ENCODE measurements at places on chromosomes 5 and 9.
A peak's percentile ranks its signal among the peaks of the same experiment; 100 is the strongest.

GRCh38 chr9:132144708-132145365, 17.0 kb upstream of the NTNG2 start:
- DNase-seq: peak; percentile 5

DNA sequence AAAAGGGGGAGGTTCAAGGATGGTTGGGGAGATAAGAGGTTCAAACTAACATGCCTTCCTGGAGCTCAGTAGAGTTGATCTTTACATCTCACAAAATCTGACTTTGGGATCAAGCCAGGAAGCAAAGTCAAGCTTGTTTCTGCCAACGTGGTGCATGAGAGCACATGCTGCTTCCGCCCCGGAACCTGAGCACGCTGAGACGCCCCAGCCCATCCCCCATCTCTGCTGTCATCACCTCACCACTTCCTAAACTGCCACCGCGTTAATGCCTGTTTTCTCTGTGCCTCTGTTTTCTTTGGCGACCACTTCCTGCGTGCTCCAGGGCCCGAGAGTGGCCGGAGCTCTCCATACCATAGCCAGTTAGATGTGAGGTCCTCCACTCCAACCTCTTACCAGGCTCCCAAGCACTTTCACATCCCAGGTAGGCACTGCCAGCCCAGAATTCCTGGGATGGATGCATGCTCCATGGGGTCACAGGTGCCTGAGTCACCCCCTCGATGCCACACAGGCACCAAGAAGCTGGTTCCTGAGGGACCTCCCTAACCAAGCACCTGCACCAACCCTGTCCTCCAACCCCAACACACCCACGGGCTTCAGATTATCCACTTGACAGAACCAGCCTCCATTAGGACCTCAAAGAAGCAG, 31.2 kb upstream of the AFAP1L1 start:
- peak; percentile 34 for DNase-seq

DNA sequence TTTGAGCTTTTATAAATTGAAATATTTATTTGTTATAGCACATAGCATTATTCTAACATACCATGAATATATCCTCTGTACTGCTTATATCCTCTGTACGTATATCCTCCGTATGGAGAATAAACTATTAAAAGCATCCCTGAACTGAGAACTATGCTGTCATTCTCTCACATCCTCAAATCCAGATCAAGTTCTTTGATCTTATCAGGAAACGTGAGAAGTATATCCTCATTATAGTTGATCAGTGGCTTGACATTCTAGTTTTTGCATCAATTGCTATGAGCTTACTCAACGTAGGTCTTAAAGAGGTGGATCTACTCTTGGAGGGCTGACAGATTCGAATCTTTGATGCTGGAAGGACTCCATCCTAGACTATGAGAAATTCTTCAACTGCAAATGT, 37.4 kb downstream of the IL7R start:
- no peak for DNase-seq

DNA sequence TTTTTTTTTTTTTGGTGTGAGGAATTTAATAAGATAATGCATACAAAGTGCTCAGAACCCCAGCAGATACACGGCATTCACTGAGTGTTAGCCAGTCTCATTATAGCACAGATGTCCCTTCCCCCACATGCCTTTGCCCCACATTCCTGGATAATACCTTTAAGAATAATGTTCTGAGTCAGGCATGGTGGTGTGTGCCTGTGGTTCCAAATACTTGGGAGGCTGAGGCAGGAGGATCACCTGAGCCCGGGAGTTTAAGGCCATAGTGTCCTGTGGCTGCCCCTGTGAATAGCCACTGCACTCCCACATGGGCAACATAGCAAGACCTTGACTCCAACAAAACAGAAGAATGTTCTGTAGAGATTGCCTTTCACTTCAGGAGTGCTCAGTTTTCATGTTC, 24.2 kb upstream of the ANKRD18A start:
- no peak for DNase-seq

DNA sequence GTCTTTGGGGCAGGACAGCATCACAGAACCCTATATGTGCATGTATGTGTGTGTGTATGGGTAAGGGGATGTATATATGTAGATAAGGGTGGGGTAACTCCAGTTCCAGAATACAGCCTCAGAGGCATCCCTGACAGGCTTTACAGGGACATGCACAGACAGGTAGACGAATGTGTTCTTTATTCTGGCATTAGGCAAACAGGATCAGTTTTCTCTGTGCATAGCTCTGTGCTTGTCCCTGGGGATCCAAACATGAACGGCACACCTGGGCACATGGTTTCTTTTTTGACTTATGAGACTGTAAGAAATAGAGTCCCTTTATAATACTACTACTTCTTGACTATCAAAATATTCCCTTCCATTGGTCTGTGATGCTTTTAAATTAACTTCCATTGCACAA, 120.6 kb downstream of the TRIO start:
- DNase-seq: no peak

DNA sequence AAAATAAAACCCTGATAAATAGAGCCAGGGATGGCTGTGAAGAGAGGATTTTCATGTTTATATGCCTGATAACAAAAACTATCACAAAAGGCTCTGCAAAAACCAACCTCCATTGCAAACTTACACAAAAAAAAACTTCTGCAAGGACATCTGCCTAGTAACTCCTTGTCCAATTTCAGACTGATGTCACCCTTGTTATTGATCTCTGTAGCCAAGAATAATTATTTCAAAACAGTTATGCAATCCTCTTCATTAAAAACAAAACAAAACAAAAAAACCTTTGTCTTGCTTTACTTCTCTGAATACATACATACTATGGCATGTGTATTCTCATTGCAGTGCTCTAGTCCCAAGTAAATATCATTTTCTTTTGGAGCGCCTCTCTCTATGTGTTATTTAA, 49.7 kb downstream of the PHAX start:
- no peak for DNase-seq

- no peak for DNase-seq
These were observed 149.8 kb downstream of the AUH start for GRCh38 chr9:91211919-91212318.

- peak; percentile 3 for DNase-seq
These were observed 90.4 kb downstream of the PGM5 start for GRCh38 chr9:68446836-68447235.

- no peak for DNase-seq
These were observed 591.6 kb upstream of the DMAC1 start for GRCh38 chr9:8391132-8391531.

DNA sequence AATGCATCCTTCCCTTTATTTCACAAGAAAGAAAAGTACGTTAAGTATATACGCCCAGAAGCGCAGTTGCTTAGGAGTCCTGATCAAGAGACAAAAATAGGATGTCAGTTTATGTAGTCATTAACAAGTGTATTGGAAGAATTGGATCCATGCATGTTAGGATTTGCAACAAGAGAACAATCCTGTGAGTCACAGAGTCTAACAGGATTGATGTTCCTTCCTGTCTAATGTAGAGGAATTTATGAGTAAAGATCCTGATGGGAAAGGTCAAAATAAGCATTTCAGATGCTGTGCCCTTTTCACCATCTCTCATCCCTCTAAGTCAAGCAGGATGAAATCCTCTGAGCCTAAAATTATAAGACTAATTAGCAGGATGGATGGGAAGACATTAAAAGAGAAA, 406.0 kb upstream of the GRIA1 start:
- no peak for DNase-seq

DNA sequence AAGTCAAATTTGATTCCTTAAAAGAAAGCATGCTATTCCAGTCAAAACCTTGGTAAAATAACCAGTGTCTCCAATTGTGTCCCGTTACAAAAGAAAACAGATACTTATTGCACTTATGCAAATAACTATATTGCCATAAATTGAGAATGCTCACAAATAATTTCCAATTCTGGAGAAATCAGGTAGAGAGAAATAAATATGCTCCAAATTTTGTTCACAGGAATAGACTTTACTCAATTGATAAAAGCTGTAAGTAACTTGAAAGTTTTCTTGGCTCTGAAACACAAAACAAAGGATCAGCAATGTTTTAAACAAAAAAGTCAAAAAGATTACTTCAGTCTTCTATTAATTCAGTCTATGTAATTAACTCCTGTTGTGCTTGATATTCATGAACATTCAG, 7.8 kb upstream of the DTWD2 start:
- no peak for DNase-seq

GRCh38 chr5:14547666-14548065, 33.9 kb upstream of the OTULINL start:
- DNase-seq: no peak

DNA sequence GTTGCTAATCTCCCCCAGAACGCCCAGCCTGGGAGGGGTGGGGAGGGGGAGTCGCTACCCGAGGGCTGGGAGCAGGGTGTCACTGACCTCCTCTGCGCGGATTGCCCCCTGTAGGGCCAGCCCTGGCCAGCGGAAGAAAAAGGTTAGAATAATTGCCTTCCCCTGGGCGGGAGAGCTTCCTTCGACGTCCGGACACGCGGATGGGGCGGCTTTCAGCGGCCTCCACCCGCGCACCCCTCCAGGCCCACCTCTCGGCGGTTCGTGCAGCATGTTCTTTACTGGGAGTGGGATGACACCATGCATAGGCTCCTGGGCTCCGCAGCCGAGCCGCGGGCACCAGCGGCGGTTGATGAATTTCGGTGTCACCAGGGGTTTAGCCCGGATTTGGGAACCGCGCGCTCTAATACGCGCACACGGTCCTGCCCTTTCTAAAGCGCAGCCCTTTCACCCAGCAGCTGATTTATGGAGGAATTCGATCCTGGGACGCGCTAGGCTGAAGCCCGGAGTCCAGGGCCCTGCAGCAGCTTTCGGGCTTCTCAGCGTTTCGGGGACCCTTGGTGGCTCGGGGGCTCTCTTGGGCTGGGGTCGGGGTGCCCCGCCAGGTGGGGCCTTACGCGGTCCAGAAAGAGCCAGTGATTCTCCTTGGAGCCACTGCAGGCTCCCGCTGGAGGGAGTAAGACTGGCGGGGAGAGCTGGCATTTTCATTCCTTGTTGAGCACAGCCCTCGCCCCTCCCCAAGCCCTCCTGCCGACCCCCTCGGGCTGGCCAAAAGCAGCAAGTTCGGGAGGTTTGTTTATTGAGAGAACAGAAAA, 10.1 kb downstream of the LMX1B start:
- no peak for DNase-seq

GRCh38 chr5:20559845-20560244, 571.8 kb upstream of the CDH18 start:
- DNase-seq: no peak

GRCh38 chr5:88679638-88680037, 203.3 kb downstream of the MEF2C start:
- DNase-seq: no peak

DNA sequence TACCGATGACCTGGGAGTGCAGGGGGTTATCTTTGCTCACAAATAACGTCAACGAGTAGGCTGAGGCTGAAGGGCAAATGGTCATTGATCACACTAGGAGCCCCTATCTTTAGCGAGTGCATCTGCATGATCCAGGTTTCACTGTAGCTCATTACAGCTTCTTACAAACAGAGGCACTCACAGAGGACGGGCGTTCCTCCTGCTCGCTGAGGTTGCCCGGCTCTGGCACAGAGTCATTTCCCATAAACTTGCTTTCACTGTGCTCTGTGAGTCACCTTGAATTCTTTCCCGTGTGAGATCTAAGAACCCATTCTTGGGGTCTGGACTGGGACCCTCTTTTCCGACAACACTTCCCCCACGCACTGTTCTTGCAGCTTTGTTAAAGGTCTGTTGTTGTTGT, 1.9 kb upstream of the PAEP start:
- no peak for DNase-seq

DNA sequence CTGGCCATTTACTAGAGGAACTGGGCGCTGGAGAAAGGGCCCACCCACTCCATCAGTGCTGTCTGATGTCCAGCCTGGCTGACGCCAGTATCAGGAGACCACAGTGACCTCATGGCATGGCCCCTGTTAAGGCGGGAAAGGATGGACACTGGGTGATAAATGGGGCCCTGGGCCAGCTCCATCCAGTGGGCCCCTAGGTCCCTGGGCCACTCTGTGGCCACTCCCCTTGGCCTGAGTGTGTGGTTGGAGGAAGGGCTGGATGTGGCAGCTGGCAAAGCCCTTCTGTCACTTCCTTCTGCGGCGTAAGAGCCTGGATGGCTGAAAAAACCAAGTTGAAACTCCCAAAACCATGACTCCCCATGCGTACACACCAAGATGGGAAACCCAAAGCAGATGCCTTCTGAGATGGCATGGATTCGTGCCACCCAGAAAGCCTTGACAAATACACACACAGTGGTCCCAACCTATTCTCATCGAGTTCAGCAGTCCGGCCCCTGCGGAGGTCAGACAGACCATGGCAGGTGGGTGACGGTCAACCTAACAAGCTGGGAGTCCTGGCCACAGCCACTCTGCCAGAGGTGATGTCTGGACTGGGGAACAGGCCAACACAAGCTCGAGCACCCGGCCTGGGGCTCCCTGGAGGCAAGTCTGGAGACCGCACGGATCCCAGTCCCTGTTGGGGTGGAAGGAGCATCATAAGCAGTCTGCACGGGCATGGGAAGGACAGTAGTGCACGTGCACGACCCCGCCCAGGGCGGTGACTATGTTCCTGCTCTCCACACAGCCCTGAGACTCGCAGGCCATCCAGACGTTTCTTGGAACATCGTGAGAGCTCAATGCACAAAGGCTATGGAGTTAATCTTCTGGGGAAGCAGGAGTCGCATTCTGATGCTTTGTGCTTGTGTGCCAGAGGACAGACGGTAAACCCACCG, 45.2 kb upstream of the NOTCH1 start:
- no peak for DNase-seq

- DNase-seq: no peak
These were observed 38.5 kb downstream of the TARS1 start for GRCh38 chr5:33479311-33479710.

- DNase-seq: peak; percentile 84
These were observed 220.5 kb downstream of the SLC12A2 start for GRCh38 chr5:128304088-128304487.

- no peak for DNase-seq
These were observed 151.3 kb downstream of the SAXO1 start for GRCh38 chr9:18881758-18882157.

- no peak for DNase-seq
These were observed 3.3 kb downstream of the FGFR4 start for GRCh38 chr5:177089825-177090641.
